Parietal lobe (tissue), 2 donors: ENCODE measurements at places on chromosomes 4 and X. TPM values are rescaled to one million over a fixed set of nuclear protein-coding genes. Genes with fewer than 3 reads are reported as not detected.

ETDB gene
- not detected for total RNA-seq

FLNA gene
- 148 TPM for total RNA-seq

GPM6B gene
- 362 TPM for total RNA-seq

GCNA gene
- total RNA-seq = 5.3 TPM

ATOH1 gene
- total RNA-seq = not detected

PABPC1L2B gene
- not detected for total RNA-seq
